ENCODE measurements at places on chromosomes 6 and 20.

- no peak for DNase-seq
These were observed 85.4 kb upstream of the FOXQ1 start for GRCh38 chr6:1226277-1227099.

GRCh38 chr20:59340201-59340885 lies 39.9 kb downstream of the EDN3 start:
- DNase-seq, result no peak

GRCh38 chr6:157967020-157967419 lies 14.6 kb upstream of the SYNJ2 start:
- no peak for DNase-seq

DNA sequence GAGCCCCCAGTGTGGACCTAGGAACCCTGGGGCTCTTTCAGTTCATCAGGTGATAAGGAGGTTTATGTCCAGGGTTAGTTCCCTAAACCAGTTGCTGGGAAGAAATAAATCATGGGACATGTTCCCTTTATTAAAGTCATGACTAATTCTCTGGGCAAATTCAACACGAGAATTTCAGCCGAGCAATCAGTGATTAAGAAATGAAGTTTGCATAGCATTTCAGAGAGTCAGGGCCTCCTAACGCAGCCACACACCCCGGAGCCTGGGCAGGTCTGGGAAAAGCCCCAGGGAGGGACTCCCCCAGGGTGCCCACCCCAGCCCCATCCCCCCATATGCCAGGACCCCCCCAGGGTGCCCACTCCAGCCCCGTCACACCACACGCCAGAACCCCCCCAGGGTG lies 20.1 kb downstream of the SLCO4A1 start:
- no peak for DNase-seq

- no peak for DNase-seq
These were observed 24.0 kb upstream of the MYT1 start for GRCh38 chr20:64140061-64140931.
